ENCODE measurements at places on chromosomes 12 and 14. TPM values are rescaled to one million over a fixed set of nuclear protein-coding genes. Genes with fewer than 3 reads are reported as not detected.

Gene INSM2
- not detected for total RNA-seq

Gene HELB
- 2.6 TPM for total RNA-seq

Gene B3GNT4
- not detected for total RNA-seq

Gene DBX2
- 0.93 TPM for total RNA-seq

Gene NR4A1
- 567 TPM for total RNA-seq

Gene TAS2R7
- total RNA-seq, result not detected

Gene ASIC1
- 2.5 TPM for total RNA-seq

Gene TPI1
- 303 TPM for total RNA-seq

Gene KRT73
- not detected for total RNA-seq

Gene CEBPE
- total RNA-seq, result not detected

Gene AQP6
- not detected for total RNA-seq

Gene OR4K5
- total RNA-seq, result not detected

Gene PLXNC1
- 15.3 TPM for total RNA-seq
